Vagina (tissue), 2 donors: ENCODE measurements at places on chromosomes 1 and 21.

DNA sequence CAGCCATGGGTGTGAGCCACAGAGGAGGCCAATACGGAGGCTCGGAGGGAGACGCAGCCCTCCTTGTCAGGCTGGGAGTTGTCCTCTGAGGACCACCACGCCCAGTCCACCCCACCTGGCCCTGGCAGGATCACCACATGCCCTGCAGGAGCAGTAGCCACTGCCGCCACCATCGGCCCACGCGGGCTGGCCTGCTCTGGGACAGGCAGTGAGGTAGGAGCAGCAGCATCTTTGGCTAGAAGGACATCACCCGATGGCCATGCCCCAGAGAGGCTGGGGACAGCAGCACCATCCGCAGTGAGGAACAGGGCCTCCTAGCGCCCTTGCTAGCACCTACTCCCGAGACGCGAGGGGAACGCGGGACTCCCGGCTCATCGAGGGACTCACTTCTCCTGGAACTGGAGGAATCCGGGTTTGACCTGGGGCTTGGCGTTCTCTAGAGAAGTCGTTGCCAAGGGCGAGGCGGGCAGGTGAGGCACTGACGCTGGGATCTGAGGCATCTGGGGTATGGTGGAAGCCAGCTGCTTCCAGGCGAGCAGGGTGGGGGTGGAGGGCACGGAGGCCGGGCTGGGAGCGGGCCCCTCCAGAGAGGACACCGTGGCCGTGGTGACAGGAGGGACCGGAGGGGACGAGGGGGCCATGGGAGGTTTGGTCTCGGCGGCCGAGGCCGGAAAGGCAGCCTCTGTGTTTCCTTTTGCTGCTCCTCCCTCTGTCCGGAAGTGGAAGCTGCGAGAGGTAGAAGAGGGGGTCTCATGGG lies 148.9 kb downstream of the CASZ1 start:
- no peak for DNase-seq

DNA sequence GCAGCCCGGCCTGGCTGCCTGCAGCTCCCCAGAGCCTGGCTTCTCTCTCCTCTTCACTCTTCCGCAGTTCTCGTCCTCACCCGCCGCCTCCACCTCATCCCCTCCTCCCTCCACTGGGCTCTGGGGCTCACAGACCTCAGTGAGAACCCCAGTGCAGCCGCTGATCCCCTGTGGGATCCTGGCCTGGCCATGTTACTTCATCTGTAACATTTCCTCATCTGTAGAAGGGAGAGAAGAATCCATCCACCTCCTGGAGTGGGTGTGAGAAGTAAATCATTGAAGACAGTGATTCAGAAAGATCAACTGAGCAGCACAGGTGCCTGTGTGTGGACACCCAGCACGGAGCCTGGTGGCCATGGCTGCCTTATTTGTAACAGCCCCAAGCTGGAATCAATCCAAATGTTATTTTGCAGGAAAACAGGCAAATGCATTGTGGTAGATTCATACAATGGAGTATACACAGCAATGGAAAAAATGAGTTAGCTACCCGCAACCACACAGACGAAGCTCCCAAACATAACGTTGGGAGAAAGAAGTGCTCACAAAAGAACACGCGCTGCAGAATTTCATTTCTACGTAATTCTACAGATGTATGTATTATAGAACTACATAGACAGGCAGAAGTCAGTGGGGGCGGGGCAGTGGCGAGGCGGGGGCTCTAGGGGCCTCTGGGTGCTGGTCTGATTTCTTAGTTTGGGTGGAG lies 8.7 kb downstream of the LAPTM5 start:
- no peak for DNase-seq

DNA sequence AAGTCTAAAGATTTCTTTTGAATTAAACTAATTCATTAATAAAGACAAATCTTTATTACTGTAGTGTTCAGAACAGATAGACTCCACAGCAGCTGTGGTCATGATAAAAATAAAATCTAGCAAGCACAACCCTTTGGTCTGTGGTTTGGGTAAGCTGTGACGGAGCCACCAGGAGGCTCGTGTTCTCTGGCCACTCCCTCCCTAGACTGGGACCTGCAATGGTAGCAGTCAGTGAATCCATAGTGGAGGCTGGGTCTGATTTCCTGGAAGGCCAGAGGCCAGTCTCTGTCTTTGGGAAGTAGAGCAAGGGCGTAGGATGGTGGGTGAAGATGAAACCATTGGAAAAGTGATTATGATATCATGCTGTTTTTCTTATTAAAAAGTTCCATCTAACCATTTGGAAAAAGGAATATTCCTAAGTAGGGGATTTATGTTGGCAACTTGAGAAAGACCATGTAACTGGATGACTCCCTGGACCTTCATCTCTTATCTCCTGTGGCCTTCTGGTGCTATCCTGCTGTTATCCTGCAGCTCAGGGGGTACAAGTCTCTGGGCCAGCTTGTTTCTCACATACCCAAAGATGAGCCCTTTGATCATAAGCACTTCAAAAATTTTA lies 39.0 kb downstream of the TENT5C start:
- no peak for DNase-seq

GRCh38 chr1:55217226-55217986 lies 2.2 kb upstream of the USP24 start:
- DNase-seq, result no peak

- no peak for DNase-seq
These were observed 585 bp downstream of the GPR3 start for GRCh38 chr1:27392778-27393635.

DNA sequence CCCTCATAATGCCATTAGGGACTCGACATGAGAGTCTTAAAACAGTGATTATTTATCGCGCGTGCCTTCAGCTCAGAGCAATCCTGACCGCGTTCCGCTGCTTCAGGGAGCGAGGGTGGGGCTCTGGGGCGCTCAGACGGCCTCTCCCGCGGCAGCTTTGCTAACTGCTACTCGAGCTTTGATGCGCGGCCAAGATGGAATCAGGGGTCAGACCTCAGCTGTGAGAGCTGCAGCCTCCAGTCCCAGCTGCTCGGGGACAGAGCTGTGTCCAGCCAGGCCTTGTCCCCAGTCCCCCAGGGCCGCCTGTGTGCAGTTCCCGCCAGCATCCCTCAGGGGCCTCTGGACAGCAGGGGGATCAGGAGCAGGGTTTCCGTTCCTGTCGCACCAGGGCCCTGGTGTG lies 104.6 kb upstream of the TTC34 start:
- DNase-seq, result no peak

GRCh38 chr1:26888231-26888630 lies 1.9 kb downstream of the GPN2 start:
- no peak for DNase-seq

DNA sequence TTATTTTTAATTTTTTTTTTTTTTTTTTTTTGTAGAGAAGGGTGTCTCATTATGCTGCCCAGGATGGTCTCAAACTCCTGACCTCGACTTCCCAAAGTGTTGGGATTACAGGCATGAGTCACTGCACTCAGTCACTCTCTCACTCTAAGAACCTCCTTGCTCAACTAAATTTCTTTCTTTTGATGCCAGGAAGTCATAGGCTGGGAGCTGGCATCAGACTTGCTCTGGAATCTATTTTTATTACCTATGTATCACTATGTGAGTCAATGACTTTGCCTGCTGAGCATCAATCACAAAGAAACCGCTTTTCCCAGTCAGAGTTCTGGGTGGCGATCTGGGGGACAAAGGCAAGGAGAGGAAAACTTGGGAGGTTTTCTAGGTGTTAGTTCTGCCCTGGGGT lies 35.5 kb upstream of the PARP1 start:
- DNase-seq, result no peak

DNA sequence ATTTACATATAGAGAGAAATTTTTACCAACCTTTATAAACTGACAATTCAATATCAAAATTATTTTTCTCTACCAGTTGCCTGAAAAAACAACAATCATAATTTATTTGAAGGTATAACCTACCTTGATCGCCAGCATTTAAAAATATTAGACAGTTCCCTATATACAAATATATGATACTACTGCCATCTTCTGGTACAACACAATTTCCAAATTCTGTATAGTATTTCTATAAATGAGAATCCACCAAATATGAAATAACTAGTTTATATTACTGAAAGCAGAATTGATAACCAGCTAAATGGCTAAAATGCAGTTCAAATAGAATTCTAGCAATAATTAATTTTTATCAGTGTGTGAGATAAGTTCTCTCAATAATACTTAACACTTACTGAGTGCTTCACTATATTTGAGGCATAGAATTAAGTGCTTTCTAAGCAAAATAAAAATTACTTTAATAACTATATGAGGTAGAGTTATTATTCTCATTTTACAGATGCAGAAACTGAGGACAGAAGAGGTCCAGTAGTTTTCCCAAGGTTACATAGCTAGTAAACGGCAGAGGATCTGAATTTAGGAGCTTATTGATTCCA lies 75.6 kb downstream of the PIGK start:
- no peak for DNase-seq

GRCh38 chr1:39872698-39873097 lies 10.6 kb downstream of the TRIT1 start:
- no peak for DNase-seq

DNA sequence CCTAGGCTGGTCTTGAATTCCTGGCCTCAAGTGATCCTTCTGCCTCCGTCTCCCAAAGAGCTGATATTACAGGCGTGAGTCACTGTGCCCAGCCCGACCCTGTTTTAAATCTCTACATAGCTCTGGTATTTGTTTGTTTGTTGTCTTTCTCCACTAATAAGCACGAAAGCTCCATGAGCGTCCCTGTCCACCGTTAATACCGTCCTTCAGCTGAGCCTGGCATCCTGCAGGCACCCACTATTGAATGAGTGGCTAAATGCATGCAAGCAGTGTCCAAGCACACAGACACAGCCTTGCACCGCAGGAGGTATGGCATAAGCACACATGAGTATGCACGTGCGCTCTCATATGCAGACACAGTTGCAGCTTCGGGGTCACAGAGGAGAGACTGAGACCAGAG lies 4.5 kb upstream of the COL16A1 start:
- no peak for DNase-seq

GRCh38 chr21:15005391-15005790 lies 59.4 kb downstream of the NRIP1 start:
- DNase-seq, result no peak

DNA sequence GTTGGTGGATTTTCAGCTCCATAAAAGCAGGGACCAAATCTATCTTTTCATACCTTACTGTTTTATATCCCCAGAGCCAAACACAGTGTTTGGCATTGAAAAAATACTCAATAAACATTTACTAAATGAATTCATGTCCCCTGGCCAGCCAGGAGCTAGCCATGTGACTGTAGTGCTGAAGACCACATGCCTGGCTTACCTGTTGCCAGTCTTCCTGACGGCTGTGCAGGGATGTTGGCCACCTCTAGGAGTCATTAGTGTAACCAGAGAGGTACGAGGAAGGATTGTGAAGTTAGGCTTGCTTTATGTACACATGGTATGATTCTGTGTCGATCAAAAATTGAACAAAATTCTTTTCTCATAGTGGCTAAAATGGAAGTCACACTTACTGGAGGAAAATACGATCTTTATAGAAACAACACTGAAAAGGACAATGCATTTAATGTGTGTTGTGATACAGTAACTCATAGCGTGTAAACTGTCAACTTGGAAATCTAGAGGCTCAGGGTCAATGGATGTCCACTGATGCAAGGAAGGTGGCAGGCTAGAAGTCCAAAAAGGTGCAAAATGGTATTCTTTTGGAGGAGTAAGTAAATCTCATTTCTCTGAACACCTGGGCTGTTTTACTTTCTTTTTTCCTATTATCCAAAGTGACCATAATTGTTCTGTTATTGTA lies 60.9 kb downstream of the FGGY start:
- DNase-seq, result no peak
